GM04503 (cell line): ENCODE measurements at places on chromosomes 5 and 9.

GRCh38 chr5:59360130-59360555, 533.4 kb downstream of the PDE4D start:
- DNase-seq = no peak

- DNase-seq = no peak
These were observed 60.3 kb downstream of the HABP4 start for GRCh38 chr9:96510258-96510657.

DNA sequence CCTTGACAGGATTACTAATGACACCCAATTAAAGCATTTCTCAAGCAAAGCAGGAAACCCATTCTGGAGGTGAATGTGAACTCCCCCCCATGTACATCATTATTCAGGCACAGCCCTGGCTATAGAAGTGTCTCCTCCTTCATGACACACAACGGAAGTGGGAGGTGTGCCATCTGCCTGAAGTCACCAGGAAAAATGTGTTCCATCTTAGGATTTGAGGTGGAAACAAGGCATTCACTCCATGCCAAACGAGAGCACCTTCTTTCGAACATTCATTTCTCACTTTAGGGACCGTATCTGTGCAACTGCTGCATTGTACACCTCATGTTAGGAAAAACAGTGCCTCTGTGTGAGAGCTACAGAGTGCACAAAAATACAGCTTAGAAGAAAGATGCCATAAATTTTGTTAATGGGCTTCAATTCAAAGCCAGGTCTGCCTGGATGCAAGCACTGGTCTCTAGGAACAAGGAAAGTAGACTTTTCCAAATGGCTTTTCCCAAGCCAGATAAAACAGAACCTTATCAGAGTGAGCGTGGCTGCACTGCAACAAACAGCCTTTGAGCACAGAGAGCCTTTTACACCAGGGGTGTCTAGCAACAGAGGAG, 19.4 kb downstream of the GOLM1 start:
- DNase-seq = no peak

DNA sequence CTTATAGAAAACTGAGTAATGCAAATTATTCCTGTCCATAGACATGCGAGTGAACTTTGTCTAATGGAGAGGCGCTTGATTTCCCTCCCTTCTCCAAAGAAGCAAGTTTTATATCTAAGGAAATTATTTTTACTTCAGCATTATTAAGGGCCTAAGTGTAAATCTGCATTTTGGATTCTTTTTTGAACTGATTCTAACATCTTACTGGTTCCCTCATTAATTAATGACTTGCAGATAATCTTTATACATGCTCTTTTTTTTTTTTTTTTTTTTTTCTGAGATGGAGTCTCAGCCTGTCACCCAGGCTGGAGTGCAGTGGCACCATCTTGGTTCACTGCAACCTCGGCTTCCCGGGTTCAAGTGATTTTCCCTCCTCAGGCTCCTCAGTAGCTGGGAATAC, 209.5 kb downstream of the TLE4 start:
- no peak for DNase-seq

GRCh38 chr5:38456657-38457399, 99.6 kb downstream of the LIFR start:
- DNase-seq = no peak

DNA sequence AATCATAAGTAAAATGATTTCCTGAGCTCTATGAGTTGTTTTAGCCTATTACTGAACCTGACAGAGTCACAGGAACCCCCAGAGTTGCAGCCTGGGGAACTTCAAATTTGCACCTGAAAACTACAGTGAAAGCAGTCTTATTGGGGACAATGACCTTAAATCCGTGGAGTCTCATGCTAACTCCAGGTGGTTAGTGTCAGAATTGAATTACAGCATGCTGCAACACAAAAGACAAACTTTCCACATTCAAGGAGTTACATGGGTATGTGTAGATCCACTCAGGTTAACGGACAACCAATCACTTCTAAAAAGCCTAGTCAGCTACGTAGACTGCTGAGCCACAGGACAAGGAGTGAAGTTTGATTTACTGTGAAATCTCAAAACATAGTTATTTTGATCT, 49.7 kb downstream of the PLPP1 start:
- DNase-seq = no peak

DNA sequence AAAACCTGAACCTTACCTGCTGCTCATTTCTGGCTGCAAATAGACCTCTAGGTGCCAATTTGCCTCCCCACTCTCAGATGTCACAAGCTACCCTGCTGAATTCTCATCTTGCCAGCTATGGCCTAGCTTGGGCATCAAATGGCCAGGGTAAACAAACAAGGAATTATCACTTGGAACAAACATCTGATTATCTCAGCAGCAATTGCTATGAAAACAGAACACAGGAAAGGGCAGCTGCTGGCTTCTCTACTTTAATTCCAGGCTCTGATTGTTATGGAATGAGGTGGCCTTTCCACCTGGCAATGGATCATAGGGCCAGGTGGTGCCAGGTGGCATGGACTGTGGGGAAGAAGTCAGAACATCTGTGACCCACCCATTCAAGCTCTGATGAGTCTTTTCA, 505.1 kb downstream of the TLR4 start:
- DNase-seq = no peak

DNA sequence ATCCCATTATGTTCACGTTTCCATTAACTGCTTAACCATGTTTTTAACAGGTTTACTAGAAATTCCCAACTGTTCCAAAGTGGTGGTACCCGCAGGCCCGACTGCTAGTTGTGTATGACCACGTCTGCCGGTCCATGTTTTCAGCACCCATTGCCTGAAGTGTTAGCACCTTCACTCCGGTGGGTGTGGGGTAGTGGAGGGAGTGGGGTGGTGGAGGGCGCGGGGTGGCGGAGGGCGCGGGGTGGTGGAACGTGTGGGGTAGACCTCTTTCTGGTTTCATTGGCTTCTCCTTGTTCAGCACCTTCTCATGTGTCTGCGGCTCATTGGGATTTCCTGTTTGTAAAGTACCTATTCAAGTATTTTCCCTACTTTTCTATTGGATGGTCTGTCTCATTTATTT, 37.7 kb downstream of the TPPP start:
- no peak for DNase-seq
